Endothelial cell (in vitro differentiated cells): ENCODE measurements at places on chromosomes 7 and 10. TPM values are rescaled to one million over a fixed set of nuclear protein-coding genes. Genes with fewer than 3 reads are reported as not detected.

GPER1 gene
- 0.72 TPM for total RNA-seq

DNA sequence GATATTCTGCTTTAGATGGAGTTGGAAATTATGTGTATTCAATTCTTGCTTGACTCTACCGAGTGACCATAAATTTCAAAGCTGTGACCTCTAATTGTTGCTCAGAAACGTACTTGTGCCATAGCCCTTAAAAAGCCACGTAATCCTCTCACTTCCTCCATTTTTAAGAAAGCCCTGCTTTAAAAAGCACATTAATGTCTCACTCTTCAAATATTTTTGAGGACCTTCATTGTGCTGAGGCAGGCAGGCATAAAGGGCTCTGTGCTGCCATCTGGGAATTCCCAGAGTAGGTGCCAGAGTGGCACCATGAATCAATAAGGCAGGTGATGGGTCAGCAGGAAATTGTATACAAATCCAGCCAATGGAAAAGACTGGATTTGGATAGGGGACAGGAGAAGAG is 97.7 kb upstream of the FAM204A start:
- DNase-seq: no peak

- no peak for DNase-seq
Measured at GRCh38 chr10:56178210-56178609, 182.8 kb downstream of the ZWINT start.

KCNH2 gene
- 3.4 TPM for total RNA-seq

GRCh38 chr10:60883187-60883586 is 60.8 kb downstream of the RHOBTB1 start:
- peak; percentile 13 for DNase-seq

DNA sequence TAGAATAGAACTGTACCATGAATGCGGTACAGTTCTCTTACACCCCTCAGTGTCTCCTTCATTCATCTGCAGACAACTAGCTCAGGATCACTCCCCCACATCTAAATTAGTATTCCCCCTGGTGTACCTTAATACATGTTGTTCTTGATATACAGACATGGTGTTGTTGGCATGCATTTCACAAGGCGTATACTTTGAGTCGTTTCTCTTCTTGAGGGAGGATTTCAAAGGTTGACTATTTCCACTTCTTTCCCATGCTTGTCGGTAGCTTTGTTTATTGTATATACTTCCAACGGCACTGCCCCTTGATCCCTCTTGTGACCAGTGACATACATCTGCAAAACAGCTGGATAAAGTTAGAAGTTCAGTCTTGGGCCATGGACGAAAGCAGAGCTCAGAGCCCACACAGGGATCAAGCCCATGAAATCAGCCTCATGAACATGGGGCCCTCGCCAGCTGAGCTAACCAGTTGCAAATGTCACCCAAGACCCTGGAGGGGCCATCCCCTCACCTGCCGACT is 8.6 kb downstream of the CPA4 start:
- DNase-seq: no peak

GRCh38 chr7:129829737-129830631 is 122.8 kb downstream of the UBE2H start:
- DNase-seq: peak; percentile 60
